ENCODE measurements at places on chromosomes 2 and 18.

DNA sequence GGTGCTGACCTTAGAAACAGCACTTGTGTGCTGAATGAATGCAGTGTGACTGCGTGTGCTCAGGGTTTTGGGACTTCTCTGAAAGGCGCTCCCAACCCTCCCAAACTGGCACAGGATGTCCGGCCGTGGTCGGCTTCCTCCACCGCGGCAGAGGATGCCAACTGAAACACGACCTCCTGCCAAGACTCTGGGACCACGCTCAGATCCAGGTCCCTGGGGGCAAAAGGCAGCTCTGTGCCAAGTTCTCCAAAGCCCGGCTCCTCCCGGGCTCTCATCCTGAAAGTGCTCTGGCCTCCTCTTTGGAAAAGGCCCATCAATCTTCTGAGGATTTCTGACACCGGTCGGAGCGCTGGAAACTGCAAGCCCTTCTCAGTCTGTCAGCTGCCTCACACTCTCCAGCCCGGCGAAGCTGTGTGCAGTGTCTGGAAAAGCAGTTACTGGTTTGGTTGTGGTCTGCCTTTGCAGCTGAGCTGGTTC, 32.3 kb upstream of the ZBTB7C start:
- DNase-seq: no peak
- H3K4me3 ChIP-seq: no peak overlapping the region
- H3K36me3 ChIP-seq: no peaks in the 10 kb centered on the region
- H3K27ac ChIP-seq: no peak overlapping the region
- H3K27me3 ChIP-seq: peaks cover 77% of the 10 kb centered on the region

DNA sequence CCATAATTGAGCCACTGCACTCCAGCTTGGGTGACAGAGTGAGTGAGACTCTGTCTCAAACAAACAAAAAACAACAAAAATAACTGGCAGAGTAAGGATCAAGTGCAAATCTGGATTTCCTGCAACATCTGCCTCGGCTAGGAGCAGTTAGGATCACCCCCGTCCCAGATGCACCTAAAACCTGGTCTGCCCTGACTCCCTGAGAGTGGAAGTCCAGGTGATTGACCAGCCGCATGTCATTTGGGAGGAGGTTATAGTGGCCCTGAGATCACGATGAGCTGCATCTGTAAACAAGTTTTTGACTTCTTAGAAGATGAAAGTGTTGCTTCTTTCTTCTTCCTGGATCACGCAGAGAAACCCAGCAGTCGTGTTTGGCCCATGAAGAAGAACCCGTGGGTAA, 5.0 kb upstream of the ESPNL start:
- H3K27ac ChIP-seq: no peak overlapping the region
- H3K4me3 ChIP-seq: no peak overlapping the region
- DNase-seq: no peak

GRCh38 chr2:180122874-180123273, 115.8 kb upstream of the CWC22 start:
- no peak overlapping the region for H3K27ac ChIP-seq
- H3K4me1 ChIP-seq: peaks cover 5% of the 10 kb centered on the region
- peaks cover 18% of the 10 kb centered on the region for H3K27me3 ChIP-seq
- H3K4me3 ChIP-seq: no peak overlapping the region

- no peaks in the 10 kb centered on the region for H3K27me3 ChIP-seq
- no peak for DNase-seq
- H3K27ac ChIP-seq: no peak overlapping the region
- no peaks in the 10 kb centered on the region for H3K36me3 ChIP-seq
These were observed 599.9 kb downstream of the TMEM182 start for GRCh38 chr2:103361712-103362111.

GRCh38 chr2:2324119-2324518, 7.0 kb downstream of the MYT1L start:
- H3K27ac ChIP-seq: no peak overlapping the region
- no peaks in the 10 kb centered on the region for H3K27me3 ChIP-seq
- no peaks in the 10 kb centered on the region for H3K4me1 ChIP-seq
- H3K36me3 ChIP-seq: no peaks in the 10 kb centered on the region
- DNase-seq: no peak

GRCh38 chr18:76593843-76594242, 98.8 kb upstream of the ZNF516 start:
- peaks cover 3% of the 10 kb centered on the region for H3K36me3 ChIP-seq
- H3K4me1 ChIP-seq: peaks cover 4% of the 10 kb centered on the region
- H3K27me3 ChIP-seq: peaks cover 61% of the 10 kb centered on the region
- no peak for DNase-seq
- H3K27ac ChIP-seq: no peak overlapping the region

GRCh38 chr2:167652401-167652800, 595.0 kb downstream of the STK39 start:
- H3K27ac ChIP-seq: no peak overlapping the region
- H3K27me3 ChIP-seq: no peaks in the 10 kb centered on the region

- H3K4me3 ChIP-seq: no peak overlapping the region
- no peaks in the 10 kb centered on the region for H3K36me3 ChIP-seq
- H3K27ac ChIP-seq: no peak overlapping the region
These were observed 55.4 kb downstream of the FASTKD2 start for GRCh38 chr2:206820807-206821206.

Data from effector memory CD8-positive, alpha-beta T cell (primary cell).